Islet precursor cell (in vitro differentiated cells): ENCODE measurements at places on chromosomes 1 and 21.
A peak's percentile ranks its signal among the peaks of the same experiment; 100 is the strongest.

DNA sequence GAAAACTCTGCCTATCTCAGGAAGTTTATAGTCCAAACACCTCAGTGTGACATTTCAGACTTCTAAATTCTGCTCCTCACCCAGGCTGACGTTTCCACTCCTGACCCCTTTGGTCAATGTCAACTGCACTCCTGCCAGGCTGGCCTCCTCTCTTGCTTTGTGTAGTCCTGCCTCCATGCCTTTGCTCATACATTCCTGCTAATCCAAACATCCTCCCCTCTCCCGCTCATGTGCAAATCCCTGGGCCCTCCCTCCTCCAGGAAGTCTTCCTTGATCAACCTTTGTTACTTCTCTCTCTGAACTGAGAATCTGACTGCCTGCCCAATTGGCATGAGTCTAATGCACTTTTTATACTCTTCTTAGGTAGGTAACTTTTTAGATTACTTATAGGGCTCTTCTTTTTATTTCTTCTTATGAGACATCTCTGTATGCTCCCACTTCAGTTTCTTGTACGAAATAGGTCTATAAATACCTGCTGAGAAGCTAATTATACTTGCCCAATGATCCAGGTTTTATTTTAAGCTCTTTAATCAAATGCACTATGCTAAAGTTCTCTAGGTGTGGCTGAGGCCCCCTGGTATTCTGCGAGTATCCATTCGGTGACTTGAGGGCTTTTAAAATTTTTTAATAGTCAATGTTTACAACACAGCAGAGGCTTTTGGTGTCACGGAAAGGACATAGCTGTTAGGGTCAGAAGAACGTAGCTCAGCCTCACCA is 128.1 kb downstream of the PLXNA2 start:
- DNase-seq: no peak

DNA sequence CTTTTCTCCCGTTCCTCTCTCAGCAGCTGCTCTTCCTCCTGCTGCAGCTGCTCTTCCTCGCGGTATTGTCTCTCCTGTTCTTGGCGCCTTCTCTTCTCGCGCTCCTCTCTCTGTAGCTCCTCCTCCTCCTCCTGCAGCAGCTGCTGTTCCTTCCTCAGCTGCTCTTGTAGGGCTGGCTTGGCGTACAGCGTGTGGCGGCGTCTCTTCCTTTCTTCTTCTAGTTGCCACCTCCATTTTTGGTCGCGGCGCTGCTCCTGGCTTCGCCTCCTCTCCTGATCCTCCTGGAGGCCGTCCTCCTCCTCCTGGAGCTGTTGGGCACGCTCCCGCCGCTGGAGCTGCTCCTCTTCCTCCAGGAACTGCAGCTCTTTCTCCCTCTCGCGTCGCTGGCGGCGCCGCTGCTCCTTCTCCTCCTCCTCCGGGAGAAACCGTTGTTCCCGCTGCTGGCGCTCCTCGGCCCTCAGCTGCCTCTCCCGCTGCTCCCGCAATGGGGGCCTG is 4.8 kb downstream of the TCHH start:
- peak; percentile 79 for DNase-seq

DNA sequence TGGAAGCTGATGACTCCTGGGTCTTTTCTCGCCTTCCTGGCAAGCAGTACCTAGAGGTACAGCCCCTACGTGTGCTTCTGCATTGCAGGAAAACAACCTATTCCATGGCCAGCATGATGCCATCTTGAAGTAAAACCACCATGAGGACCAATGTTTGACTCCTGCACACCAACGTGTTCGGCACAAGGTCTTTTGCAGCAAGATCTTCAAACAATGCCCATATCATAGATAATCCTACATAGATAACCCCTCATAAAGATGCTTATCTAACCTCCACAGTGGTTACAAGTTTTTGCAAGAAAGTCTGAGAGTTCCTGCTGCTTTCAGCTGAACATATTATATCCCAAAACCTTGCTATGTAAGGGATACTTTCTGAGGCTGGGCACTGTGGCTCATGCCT is 141.1 kb upstream of the MAP1LC3C start:
- DNase-seq: no peak

DNA sequence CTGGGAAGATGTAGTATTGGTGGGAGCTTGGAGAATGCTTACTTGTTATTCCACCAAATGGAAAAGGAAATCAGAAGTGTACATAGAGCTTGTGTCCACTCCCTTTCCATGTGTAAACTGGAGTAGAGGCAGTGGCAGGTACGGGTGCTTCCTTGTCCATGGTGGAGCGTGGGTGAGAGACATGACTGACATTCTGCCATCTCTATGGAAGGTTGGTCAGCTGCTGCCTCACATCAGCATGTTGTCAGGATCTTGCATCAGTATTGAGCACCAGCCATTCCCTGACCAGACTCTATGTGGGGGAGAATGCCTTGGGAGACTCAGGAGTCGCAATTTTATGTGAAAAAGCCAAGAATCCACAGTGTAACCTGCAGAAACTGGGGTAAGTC is 19.8 kb downstream of the NLRP3 start:
- no peak for DNase-seq

- DNase-seq: no peak
These were observed 790.6 kb upstream of the ADGRL2 start for GRCh38 chr1:81010126-81010525.

- DNase-seq: no peak
These were observed 210.3 kb downstream of the TOMM20 start for GRCh38 chr1:234918181-234918841.

DNA sequence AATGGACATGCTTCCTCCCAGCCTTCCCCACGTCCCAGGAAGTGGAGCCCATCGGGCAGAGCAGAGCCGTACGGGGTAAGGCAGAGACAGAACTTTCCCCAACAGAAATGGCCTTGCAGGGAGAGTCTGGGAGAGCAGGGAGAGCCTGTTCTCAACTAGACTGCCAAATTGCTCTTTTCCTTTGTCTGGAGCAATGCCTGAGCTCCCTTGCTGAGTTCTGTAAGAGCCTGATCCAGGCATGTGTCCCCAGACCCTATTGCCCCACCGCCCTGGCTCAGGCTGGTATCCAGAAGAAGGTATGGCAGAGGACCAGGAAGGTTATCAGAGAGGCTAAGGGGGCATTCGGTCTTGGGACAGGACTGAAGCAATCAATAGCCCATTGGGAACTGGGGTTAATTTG is 79.9 kb downstream of the TMEM53 start:
- DNase-seq: no peak

DNA sequence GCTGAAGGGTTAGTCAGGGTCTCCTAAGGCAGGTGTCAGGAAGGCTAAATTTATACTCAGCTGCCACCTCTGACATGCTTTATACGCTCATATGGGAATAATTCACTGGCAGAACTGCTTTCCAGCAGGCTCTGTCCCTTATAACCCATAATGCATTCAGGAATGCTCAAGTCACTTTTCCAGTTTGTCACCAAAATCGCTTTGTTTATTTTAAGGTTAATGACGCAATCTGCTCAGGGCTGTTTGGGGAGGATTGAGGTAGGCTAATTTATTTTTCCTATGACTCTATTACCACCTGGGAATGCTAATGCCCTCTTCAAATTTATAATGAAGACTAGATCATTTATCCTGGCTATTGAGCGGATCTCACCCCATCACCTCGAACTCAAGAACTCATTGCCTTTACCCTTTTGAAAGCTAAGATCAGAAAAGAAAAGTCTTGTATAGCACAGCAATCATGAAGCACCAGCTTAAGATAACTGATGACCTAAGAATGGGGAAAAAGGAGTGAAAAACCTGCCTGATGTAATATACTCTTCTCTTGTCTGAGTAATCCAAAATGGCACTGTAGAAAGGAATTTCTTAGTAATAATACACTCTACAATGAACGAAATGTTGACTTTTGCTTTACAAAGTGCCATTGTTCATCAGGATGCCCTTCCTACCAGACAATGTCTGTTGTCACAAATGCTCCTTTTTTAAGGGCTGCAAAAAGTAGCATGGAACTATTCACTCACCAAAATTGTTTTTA is 97.9 kb upstream of the EXO1 start:
- no peak for DNase-seq

DNA sequence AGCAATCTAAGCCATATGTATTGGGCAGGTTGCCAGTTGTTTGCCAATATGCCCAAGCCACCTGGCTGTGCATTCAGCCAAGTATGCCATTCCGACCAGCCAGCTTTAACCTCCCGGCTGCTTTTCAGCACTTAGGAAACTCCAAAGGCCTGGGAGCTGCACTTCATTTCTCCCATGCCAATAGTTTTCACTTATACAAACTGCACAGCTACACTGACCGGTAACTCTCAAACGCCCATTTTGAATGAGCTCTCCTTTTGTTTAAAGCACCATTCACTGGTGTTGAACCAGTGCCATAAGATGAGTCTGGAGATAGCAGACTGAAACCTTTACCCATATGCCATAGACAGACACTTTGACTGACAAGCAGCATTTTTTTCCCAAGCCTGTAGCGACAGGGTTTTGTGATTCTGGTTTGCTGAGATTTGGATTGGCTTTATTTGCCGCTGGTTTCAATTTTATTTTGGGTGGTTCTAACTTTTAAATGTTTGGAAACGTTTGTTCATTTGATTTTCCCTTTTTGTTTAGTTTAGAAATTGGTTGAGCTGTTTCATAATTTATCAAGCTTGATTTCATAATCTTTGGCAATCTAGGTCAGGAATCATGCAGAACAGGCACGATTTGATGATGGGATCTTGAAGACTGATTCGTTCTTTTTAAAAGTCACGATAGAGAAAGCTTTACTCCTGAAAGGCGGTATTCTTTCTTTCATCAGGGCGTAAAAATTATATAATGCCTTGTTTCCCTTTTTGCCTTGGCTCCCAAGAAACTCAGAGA is 144.6 kb downstream of the NFIA start:
- DNase-seq: no peak

GRCh38 chr21:45590246-45590725 is 48.0 kb upstream of the SLC19A1 start:
- DNase-seq: peak; percentile 89

DNA sequence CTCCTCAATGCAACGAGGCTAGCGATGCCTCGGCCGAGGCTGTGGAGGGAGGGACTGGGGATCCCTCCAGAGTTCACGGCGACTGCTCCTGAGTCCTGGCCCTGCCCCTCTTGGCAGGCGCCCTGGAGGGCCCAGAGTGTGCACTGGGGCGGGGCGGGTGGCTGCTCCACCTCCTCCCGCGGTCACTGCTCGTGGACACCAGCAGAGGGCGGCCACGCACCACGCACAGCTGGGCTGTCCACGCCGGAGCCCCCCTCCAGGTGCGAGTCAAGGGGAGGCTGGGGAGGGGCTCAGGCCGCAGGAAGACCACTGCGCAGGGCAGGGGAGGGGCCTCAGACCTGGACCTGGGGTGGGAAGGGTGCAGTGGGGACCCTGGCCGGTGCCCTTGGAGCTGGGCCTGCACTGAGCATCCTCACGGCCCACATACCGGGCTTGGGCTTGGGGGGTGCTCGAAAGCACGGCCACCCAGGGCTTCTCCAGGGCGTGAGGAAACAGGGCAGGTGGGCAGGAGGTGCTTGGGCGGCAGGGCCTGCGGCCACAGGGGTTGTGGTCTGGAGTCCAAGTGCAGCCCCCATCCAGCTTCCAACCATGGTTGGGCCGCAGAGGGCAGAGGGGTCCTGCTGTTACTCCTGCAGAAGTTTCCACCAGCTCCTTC is 20.6 kb upstream of the TTC34 start:
- no peak for DNase-seq

DNA sequence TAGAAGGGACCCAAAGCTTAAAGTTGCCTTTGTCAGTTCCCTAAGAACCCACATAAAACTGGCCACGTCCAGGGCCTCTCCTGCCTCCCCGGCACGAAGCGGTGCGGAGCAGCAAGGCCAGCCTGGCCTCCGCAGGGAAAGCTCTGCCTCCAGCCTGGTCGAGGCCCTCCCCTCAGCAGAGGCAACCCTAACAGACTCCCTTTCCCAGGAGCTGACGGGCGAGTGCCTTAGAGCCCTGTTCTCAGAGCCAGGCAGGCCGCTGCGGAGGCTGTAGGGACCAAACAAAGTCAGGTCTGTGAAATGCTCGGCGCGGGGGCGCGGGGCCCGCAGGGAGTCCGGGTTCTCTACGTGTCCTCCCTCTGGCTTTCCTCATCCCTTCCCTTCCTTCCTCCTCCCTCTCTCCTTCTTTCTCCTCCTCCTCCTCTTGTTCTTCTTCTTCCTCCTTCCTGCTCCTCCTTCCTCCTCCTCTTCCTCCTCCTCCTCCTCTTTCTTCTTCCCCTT is 40.7 kb downstream of the RIPK4 start:
- peak; percentile 68 for DNase-seq
